ENCODE measurements at places on chromosomes 1 and 21. TPM values are rescaled to one million over a fixed set of nuclear protein-coding genes. Genes with fewer than 3 reads are reported as not detected.

The CRP gene
- not detected for total RNA-seq

The CACHD1 gene
- total RNA-seq, result under 0.01 TPM

The CD55 gene
- 98.5 TPM for total RNA-seq

The ZNF436 gene
- total RNA-seq, result 40.1 TPM

The LCE2C gene
- not detected for total RNA-seq

The NID1 gene
- total RNA-seq, result 3.1 TPM

The TEX38 gene
- not detected for total RNA-seq

The CDC14A gene
- total RNA-seq, result 7.9 TPM

The ZSWIM5 gene
- total RNA-seq, result under 0.01 TPM

The RAB3B gene
- 0.11 TPM for total RNA-seq

The TMEM39B gene
- 8.9 TPM for total RNA-seq

The ATXN7L2 gene
- total RNA-seq, result 5.5 TPM

The TAF13 gene
- 39.7 TPM for total RNA-seq

The GREM2 gene
- under 0.01 TPM for total RNA-seq

The SERINC2 gene
- 12.2 TPM for total RNA-seq

The MMP23B gene
- 73.0 TPM for total RNA-seq

The APCS gene
- total RNA-seq, result not detected

The SAMD11 gene
- total RNA-seq, result 0.54 TPM

The DCST2 gene
- total RNA-seq, result 2.4 TPM

The CXADR gene
- 0.39 TPM for total RNA-seq

The CFAP45 gene
- total RNA-seq, result 1.1 TPM

The WNT3A gene
- total RNA-seq, result not detected

The TAS1R1 gene
- total RNA-seq, result not detected

The CASQ1 gene
- 0.76 TPM for total RNA-seq

The SPATA45 gene
- not detected for total RNA-seq
